Upper lobe of right lung (tissue), 1 donor: ENCODE measurements at places on chromosomes 16 and 17. TPM values are rescaled to one million over a fixed set of nuclear protein-coding genes. Genes with fewer than 3 reads are reported as not detected.

GRCh38 chr17:40309031-40309948, at the start of gene RARA:
Gene RARA (plus strand): TSS chr17:40309180. CDS start chr17:40331219, 22,039 bp downstream.
- H3K4me3 ChIP-seq, result peak within 1 kb of the TSS; percentile 52
- peak within 1 kb of the TSS; percentile 82 for H3K27ac ChIP-seq
- no peaks in the 10 kb centered on the region for H3K36me3 ChIP-seq
- DNase-seq, result peak; percentile 83
- peaks cover 87% of the 10 kb centered on the region for H3K4me1 ChIP-seq

- no peaks in the 10 kb centered on the region for H3K27me3 ChIP-seq
- no peak for DNase-seq
- H3K36me3 ChIP-seq, result no peaks in the 10 kb centered on the region
- peaks cover 17% of the 10 kb centered on the region for H3K4me1 ChIP-seq
Observed at GRCh38 chr17:19370493-19370960, 7.8 kb upstream of the MAPK7 start.

DNA sequence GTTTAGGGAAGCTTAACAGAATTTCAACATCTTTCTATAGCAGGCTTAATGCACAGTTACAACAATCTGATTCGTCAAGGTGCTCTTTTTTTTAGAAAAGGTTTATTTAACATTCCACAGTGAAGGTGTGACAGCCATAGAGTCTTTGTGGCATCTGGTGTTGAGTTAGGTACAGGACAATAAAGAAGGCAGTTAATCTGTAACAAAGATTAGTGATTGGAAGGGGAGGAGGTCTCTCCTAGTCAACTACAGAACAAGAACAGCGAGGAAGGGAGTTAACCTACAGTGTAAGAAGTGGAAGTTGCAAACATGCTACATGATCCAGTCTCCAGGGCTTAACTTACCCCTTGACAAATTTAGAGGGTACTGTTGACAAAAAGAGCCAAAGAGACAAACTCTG, 3.0 kb upstream of the ZDHHC7 start:
- no peak overlapping the region for H3K4me3 ChIP-seq
- no peaks in the 10 kb centered on the region for H3K27me3 ChIP-seq
- H3K4me1 ChIP-seq, result peaks cover 35% of the 10 kb centered on the region
- H3K36me3 ChIP-seq, result no peaks in the 10 kb centered on the region
- H3K27ac ChIP-seq, result no peak overlapping the region
- DNase-seq, result no peak

Gene CYB561
- total RNA-seq, result 55.5 TPM

- H3K4me3 ChIP-seq, result no peak overlapping the region
- no peak overlapping the region for H3K27ac ChIP-seq
- no peaks in the 10 kb centered on the region for H3K27me3 ChIP-seq
- DNase-seq, result peak; percentile 85
- peaks cover 42% of the 10 kb centered on the region for H3K36me3 ChIP-seq
Observed at GRCh38 chr17:4881761-4882555, 17.4 kb upstream of the C17orf107 start.

Gene DNAAF8
- 0.58 TPM for total RNA-seq

Gene KRT39
- 0.35 TPM for total RNA-seq

DNA sequence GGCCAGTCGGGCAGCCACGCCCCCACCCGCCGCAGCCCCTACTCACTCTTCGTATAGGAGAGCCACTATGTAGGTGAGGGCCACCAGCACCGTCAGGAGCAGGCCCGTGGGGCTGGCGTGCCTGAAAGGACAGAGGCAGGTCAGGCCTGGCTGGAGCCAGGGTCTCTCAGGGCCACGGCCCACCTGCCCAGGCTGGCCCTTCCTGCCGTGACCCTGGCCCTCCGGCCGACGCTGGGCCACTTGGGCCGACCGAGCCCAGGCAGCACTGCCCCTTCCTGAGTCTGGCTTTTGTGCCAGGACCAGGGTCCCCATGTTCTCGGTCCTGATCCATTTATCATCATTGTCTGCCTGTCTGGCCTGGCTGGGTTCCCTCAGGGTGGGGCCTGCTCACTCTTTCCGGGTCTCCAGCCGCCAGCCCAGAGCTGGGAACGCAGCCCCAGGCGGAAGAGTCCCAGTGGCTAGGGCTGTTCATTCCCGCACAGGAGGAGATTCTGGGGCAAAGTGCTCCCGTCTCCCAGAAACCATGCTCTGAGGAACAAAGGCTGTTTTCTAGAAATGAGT, 10.1 kb upstream of the RASD1 start:
- H3K36me3 ChIP-seq, result no peaks in the 10 kb centered on the region
- H3K4me1 ChIP-seq, result peaks cover 4% of the 10 kb centered on the region

DNA sequence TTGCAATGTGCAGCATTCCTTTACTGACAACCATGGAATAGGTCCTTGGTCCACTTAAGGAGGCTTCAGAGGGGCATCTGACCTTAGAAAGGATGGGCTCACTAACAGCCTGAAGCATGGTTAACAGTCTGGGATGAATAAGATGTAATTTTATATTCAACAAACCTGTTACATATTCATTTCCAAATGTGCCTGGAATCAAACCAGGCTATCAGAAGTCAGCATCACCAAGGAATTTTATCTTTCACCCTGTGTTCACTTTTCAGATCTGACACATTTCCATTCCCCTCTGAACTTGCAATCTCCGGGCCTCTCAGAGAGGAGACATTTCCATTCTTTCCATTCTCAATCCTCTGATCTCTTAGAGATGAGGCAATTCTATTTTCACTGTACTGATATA, 62.4 kb downstream of the SNX11 start:
- no peaks in the 10 kb centered on the region for H3K4me1 ChIP-seq
- H3K27me3 ChIP-seq, result peaks cover 16% of the 10 kb centered on the region
- no peak overlapping the region for H3K27ac ChIP-seq
- no peak overlapping the region for H3K4me3 ChIP-seq
- DNase-seq, result no peak
- H3K36me3 ChIP-seq, result no peaks in the 10 kb centered on the region

Gene SCARF1
- total RNA-seq, result 48.5 TPM

DNA sequence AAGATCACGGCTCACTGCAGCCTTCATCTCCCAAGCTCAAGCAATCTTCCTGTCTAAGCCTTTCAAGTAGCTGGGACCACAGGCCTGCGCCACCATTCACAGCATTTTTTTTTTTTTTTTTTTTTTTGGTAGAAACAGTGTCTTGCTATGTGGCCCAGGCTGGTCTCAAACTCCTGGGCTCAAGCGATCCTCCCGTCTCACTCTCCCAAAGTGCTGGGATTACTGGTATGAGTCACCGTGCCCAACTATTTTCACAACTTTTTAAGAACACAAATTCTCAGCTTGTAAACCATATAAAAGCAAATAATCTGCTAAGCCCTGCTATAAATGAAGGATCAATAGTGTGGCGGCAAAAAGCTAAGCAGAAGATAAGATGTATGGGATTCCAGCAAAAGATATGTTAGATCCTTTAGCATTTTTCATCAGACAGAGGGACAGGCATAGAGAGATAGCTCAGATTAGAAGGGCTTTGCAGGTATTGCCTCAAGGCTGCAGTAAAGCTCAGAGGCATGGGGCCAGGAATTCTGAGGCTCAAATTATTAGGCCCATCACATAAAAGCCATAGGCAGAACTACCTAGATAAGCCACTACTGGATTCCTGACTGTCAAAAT, 55.1 kb downstream of the EMP2 start:
- H3K27ac ChIP-seq, result no peak overlapping the region
- no peak overlapping the region for H3K4me3 ChIP-seq

GRCh38 chr16:57255686-57256415, 10.8 kb downstream of the ARL2BP start:
- peaks cover 17% of the 10 kb centered on the region for H3K4me1 ChIP-seq
- H3K27ac ChIP-seq, result no peak overlapping the region

- no peaks in the 10 kb centered on the region for H3K27me3 ChIP-seq
- H3K4me3 ChIP-seq, result no peak overlapping the region
- DNase-seq, result no peak
- H3K36me3 ChIP-seq, result no peaks in the 10 kb centered on the region
- no peaks in the 10 kb centered on the region for H3K4me1 ChIP-seq
- H3K27ac ChIP-seq, result no peak overlapping the region
Observed at GRCh38 chr16:9040800-9041412, 50.5 kb upstream of the HAPSTR1 start.

Gene MFAP4
- 270 TPM for total RNA-seq

- no peaks in the 10 kb centered on the region for H3K4me1 ChIP-seq
- H3K4me3 ChIP-seq, result no peak overlapping the region
- no peaks in the 10 kb centered on the region for H3K27me3 ChIP-seq
- DNase-seq, result no peak
- H3K27ac ChIP-seq, result no peak overlapping the region
- H3K36me3 ChIP-seq, result no peaks in the 10 kb centered on the region
Observed at GRCh38 chr17:14442798-14443528, 142.1 kb downstream of the HS3ST3B1 start.

DNA sequence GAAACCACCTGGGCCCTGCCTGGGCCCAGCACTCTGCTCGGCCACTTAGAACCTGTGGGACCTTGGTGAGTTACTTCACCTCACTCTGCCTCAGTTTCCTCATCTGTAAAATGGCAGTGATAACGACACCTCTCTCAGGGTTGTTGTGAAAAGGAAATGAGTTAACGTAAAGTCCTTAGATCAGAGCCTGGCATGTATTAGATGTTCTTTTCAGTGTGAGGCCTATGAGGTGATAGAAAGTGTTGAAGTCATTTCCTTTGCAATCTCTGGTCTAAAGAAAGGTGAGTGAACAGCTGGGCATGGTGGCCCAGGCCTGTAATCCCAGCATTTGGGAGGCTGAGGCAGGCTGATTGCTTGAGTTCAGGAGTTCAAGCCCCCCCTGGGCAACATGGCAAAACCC, 51.7 kb upstream of the LGALS9 start:
- no peak overlapping the region for H3K4me3 ChIP-seq
- H3K36me3 ChIP-seq, result peaks cover 7% of the 10 kb centered on the region
- no peaks in the 10 kb centered on the region for H3K27me3 ChIP-seq
- peaks cover 27% of the 10 kb centered on the region for H3K4me1 ChIP-seq

Gene NAE1
- 41.8 TPM for total RNA-seq

GRCh38 chr17:34384271-34384670, 21.2 kb upstream of the CCL1 start:
- DNase-seq, result no peak
- no peak overlapping the region for H3K4me3 ChIP-seq
- H3K27ac ChIP-seq, result no peak overlapping the region
- H3K36me3 ChIP-seq, result no peaks in the 10 kb centered on the region

DNA sequence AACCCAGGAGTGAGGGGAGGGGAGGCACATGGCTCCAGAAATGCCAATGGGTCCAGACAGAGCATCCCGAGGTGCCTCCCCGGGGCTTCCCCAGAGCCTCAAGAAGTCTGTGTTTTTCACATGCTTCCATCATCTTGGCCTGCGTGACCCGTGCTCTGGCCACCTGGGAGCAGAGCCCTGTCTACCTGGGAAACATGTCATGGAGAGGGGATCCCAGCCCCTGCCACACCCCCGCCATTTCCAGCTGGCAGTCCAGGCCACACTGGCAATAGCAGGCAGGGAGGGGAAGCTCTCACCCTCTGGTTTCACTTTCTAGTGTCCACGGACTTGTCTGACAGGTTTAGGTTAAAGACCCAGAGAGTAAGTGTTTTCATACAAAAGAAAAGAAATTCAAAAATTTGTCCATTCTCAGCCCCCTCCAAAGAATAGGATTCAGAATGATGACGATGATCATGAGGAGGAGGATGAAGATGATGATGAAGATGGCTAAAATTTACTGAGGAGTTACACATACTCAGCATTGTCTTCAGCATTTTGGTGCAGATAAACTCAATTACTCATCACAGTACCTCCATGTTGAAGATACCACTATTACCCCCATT, 9.0 kb downstream of the SMIM5 start:
- H3K27ac ChIP-seq, result peak overlapping the region; percentile 60
- no peaks in the 10 kb centered on the region for H3K27me3 ChIP-seq
- H3K4me3 ChIP-seq, result no peak overlapping the region
- no peak for DNase-seq
- peaks cover 17% of the 10 kb centered on the region for H3K4me1 ChIP-seq

Gene TBX2
- total RNA-seq, result 122 TPM
